CD4-positive, alpha-beta T cell treated with Interleukin-17A for 1 hour (primary cell): ENCODE measurements at places on chromosomes 7 and 10.

- no peak for DNase-seq
Measured at GRCh38 chr10:47401874-47402640, 18.0 kb upstream of the ZNF488 start.

- DNase-seq: no peak
Measured at GRCh38 chr7:43454936-43455518, 127.9 kb upstream of the STK17A start.

DNA sequence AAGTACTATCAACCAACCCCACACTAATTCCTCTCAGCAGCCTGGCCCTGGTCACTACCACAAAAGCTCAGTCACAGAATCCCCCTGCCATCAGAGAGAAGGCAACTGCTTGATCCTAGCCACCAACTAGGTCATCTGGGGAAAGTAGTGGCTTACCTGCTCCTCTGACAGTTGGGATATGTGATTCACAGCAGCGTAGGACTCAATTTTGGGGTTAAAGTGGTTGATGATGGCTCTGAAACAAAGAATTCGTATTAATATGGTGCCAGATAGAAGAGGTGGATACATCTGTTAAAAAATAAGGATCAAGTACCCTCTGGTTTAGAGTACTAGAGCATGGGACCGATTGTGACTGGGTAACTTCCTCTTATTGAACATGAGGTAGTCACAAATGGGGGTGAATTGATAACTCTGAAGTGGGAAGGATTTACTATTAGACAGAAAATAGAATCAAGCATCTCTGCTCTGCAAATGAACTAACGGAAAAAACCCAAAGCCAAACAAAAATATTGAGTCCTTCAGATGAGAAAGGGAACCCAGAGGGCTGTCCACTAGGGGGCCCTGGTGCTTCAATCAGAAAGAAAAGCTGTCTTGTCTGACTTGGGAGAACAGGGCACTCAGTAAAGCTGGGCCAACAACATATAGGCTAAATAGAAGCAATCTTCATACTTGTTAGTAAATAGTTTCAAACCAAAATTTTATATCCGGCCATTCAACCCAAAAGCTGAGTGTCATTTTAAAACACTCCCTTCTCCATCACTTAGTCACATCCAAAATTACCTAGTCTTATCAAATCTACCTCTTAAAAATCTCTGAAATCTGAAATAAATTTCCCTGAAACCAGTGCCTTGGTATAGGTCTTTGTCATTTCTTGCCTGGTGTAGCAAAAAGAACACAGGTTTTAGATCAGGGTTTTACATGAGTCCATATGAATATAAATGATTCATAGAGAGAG lies 45.9 kb upstream of the KCNIP2 start:
- peak; percentile 69 for DNase-seq

DNA sequence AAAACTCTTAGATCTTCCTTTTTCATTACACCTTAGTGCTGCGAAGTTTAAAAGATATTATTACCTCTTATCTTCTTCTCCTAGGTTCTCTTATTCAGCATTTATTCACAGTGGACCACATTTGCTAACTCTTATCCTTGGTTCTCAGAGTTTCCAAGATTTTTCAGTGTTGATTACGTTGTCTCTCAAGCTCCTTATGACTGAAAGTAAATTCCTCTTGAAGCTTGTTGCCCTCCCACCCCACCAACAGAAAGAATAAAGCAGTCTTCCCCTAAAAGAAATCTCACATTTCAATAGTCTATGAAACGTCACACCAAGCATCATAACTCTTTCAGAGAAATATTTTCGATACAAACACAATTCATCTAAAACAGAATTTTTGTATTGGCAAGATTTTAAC lies 362.5 kb downstream of the MAGI2 start:
- no peak for DNase-seq

GRCh38 chr10:127195041-127195506 lies 1.3 kb downstream of the INSYN2A start:
- DNase-seq: no peak

- no peak for DNase-seq
Measured at GRCh38 chr10:102951316-102951715, 33.2 kb downstream of the CNNM2 start.

GRCh38 chr7:29442146-29442545 lies 121.5 kb upstream of the PRR15 start:
- no peak for DNase-seq

- DNase-seq: no peak
Measured at GRCh38 chr7:156055206-156055822, 243.1 kb upstream of the SHH start.

DNA sequence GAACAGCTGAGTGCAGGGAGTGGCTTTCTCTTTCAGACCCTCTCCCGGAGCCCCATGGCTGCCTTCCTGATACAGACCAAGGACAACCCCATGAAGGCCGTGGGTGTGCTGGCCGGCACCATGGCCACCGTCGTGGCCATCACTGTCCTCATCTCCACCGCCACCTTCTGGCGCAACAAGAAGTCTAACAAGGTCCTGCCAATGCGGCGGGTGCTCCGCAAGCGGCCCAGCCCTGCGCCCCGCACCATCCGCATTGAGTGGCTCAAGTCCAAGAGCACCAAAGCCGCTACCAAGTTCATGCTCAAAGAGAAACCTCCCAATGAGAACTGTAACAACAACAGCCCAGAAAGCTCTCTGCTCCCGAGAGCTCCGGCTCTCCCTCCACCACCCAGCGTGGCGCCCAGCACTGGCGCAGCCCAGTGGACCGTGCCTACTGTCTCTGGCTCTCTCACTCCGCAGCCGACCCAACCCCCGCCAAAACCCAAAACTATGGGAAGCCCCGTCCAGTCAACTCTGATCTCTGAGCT lies 11.2 kb downstream of the LRIT2 start:
- no peak for DNase-seq

GRCh38 chr10:57919864-57920263 lies 347.8 kb downstream of the IPMK start:
- DNase-seq: no peak

DNA sequence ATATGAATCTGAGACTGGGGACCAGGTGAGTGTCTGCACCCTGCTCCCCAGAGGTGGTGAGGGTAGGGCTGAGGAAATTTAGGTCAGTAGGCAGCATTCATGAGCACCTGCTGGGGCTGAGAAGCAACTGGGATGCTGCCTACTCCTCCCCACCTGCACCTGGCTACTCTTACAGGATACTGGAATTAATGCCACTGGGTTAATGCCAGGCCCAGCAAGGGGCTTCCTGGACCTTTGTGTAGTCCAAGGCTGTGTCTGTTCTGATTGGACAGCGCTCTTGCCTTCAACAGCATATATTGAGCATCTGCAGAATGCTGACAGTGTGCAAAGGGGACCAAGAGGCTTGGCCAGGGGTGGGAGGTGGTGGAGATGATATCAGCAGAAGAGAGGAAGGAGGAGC lies 32.1 kb downstream of the ADCYAP1R1 start:
- DNase-seq: no peak

GRCh38 chr10:62726142-62726541 lies 78.4 kb upstream of the ADO start:
- DNase-seq: no peak

DNA sequence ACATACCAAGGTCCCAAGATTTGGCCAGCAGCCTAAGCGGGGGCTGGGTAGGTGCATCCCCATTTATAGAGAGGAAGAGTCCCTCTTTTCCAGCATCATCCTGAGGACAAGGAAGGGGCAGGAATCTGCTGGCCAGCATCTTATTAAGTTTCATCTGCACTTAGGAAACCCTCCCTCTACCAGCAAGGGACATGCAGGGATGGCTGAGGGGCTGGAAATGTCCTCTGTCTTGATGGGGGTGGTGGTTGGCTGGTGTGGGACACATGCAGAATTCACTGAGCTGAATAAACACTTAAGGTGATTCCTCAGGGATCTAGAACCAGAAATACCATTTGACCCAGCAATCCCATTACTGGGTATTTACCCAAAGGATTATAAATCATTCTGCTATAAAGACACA lies 42.1 kb downstream of the NOD1 start:
- DNase-seq: no peak
